Right ventricle myocardium superior (tissue), 1 donor: ENCODE measurements at places on chromosomes 3 and 15.

- no peak for DNase-seq
Observed at GRCh38 chr15:47870956-47871625, 153.8 kb downstream of the SEMA6D start.

- DNase-seq = no peak
Observed at GRCh38 chr3:152606146-152606545, 228.8 kb upstream of the P2RY1 start.

DNA sequence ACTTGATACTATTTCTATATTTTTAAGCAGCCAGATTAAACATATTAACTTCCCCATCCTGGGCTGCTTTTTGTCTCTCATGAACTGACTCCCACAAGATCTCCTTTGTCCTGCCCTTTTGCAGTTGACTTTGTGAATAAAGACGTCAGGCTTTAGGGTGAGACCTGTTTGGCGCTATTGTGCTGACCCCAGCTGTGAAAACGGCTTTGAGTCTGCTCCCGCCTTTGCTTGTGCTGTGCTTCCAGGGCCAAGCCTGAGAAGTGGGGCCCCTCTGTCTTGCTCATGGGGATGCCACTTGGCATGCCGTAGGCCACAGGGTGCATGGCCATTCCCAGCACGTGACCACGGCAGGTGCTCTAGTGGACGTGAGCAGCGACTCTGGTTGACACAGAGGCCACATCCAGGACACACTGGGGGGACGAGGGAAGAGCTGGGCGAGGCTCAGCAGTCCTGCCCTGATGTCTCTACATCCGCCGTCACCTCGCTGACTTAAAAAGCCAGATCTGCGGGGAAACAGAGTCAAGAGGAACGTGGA, 268.9 kb upstream of the LYSMD4 start:
- DNase-seq = no peak

- no peak for DNase-seq
Observed at GRCh38 chr3:133709139-133709750, 36.9 kb upstream of the TF start.
